GM18507 (cell line): ENCODE measurements at places on chromosomes 7 and 10.

DNA sequence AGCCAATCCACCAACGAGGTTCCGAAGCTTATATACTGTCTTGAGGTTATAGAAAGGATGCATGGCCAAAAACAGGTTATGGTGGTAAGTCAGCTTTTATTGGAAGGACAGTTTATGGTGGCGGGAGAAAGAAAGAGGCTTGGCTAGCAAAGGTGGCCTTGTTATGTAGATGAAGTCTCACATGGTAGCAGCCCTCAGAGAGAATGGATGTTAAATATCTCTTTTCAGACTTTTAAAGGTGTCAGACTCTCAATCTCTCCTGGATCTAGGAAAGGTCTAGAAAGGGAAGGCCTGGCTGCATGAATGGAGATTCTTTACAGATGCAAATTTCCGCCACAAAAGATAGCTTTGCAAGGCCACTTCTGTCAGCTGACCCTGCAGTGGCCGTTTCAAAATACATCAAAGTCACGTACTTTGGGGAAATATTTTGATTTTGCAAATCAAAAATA lies 333.8 kb downstream of the GALNT17 start:
- no peak for DNase-seq

- DNase-seq, result no peak
Measured at GRCh38 chr10:102781921-102782557, 38.3 kb downstream of the WBP1L start.

DNA sequence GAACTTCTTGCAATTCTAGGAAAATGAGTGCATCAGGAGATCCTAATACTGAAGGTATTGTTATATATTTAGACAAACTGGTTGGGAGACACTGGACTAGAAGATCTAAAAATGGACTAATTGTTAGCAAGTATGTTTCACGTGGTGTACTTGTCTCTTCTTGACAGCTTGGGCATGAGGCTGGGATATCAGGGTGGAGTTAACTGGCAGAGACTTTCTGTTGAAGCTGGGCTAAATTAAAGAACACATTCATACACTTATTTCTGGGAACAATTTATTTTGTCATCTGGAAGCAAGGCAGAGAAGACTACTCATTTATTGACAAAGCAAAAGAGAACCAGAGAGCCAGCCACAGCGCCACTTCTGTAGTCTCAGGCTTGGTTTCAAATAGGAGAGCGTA lies 25.9 kb downstream of the TYW1 start:
- no peak for DNase-seq

DNA sequence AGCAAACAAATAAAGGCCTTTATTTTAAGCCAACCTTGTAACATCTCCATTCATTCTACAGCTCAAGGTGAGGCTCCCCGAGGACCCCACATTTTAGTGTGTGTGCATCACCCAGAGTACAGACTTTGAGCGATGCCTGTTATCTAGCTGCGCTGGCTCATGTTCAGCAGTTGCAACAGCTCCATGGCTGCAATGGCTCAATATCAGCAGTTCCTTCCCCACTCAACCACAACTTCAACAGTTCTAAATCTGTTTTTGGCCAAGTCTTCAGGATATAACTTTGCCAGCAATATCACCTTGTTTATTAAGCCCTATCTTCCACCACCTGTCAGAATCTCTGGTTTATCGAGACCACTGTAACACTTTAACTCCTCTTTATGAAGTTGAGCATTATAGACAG lies 95.8 kb downstream of the WNT2 start:
- DNase-seq, result no peak

DNA sequence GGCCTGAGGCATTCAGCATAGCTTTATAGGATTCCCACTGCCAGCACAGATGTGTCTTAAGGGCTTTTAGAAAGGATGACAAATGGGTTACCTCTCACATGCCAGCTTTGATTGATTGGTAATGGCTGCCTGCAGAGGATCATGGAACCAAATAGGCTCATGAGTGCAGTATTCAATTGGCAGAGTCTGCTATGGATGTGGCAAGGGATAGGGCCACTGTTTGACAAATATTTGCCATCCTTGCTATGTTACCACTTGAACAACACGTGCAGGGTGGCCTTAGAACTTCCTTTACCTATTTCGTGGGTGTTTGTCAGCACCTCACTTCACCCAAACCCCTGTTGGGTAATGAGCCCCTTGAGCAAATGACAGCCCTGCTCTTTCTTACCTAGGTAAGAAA lies 139.2 kb downstream of the C10orf105 start:
- DNase-seq, result no peak

DNA sequence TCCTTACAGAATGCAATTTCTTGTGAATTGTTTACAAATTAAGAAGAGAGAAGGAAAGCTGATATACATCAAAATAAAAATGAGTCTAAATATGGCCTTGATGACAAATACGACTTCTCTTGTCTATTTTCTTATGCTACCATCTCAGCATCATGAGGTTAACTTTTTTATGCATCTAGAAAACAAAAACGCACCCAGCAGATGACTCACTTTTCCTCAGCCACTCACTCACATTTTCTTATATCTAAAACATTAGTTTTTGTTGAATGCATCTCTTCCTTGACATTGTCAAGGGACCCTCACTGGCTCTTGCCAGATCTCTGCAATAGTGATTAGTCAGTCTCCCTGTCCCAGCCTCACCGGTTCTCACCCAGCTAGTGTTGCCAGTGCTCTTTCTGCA lies 256.4 kb upstream of the SLC26A5 start:
- DNase-seq, result no peak

DNA sequence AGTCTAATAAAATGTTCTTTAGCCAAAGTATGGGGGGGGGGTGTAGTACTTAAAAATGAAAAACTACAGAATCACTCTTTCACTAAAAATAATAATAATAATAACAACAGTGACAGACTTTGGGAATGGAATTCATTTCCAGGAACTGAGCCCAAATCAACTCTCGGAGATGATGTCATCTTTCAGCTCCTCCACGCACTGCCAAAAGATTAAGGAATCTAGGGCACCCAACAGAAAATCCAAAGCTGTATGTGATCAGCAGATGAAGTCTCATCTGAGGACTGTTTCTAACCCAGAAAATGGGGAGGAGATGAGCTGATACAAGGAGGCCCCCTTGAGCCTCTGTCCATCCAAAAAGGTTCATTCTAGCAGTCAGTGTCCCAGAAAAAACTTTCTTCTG lies 54.5 kb downstream of the GRB10 start:
- DNase-seq, result no peak

GRCh38 chr10:84214046-84214572 lies 11.2 kb downstream of the LRIT2 start:
- no peak for DNase-seq

- no peak for DNase-seq
Measured at GRCh38 chr10:109934958-109935793, 11.9 kb upstream of the XPNPEP1 start.

DNA sequence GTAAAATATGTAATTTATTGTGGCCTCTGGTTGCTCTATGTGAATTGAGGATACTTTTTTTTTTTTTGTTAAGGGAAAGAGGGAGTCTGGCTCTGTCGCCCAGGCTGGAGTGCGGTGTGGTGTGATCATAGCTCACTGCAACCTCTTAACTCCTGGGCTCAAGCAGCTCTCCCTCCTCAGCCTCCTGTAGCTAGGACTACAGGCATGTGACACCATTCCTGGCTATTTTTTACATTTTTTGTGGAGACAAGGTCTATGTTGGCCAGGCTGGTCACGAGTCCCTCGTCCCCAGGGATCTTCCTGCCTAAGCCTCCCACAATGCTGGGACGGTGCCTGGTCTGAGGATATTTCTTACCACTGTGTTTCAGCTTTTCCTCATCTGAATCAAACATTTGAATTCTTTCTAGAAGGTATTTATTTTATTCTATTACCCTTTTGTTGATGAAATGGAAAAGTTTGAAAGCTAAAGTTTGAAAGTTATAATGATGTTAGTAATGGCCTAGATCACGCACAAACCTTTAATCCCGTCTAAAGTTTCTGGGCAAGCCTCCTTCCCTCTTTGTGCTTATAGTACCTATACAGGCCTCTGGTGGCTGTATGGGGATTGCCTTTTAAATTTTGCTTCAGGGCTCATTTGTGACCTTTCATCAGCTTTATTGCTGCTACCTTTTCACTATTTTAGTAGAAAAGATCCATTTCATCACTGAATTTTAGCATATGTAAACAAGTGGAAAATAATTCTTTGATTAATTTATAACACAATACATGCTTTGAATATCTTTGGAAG lies 2.0 kb downstream of the IFRD1 start:
- no peak for DNase-seq

DNA sequence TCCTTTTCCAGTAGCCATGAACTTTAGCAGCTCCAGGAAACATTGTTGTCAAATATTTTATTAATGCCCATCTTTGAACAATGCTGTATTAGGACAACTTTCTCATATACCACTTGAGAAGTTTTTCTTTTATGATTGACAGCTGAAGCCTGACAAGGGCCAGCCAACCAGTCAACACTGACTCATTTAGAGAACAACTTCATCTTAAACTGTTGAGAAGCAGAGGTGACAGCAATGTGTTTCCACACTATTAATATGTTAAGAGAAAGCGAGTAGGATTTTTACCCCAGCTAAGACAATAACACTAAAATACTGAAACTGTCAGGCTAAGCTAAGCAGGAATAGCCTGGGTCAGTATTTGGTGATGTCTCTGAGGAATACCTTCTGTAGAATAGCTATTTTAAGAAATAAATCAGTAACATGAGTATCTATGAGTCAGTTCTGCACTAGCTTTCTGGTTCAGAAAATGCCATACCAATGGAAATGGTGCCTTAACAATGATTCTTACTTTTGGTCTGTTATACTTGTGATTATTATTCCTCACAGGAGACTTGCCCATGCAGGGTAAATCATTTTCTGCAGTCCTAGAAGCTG lies 168.8 kb upstream of the POT1 start:
- no peak for DNase-seq

GRCh38 chr10:132515811-132516726 lies 21.5 kb upstream of the INPP5A start:
- DNase-seq, result no peak

GRCh38 chr7:40156988-40157387 lies 22.2 kb downstream of the SUGCT start:
- no peak for DNase-seq

DNA sequence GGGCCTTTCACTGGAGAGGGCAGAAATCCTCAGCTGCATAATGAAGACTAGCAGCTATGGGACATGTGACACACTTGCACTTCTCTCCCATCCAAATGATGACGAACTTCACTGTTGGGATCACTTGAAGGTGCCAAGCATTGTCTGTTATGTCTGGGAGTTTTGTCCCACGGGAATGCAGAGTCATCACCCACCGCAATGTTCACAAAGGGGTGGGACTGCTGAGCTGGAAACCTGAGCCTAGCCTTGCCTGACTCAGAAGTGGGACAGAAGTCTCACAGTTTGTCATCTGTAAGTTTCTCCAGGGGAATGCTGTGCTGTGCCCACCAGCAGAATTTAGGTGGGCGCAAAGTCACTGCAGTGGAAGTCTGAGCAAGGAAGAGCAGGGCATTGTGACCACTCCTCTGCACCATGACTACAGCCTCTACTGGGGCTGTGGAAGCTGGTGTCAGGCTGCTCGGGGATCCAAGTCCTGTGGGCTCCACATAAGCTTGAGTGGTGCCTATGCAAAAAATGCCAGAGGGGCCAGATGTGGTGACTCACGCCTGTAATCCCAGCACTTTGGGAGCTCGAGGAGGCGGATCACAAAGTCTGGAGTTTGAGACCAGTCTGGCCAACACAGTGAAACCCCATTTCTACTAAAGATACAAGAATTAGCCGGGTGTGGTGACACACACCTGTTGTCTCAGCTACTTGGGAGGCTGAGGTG lies 472.0 kb upstream of the CNTNAP2 start:
- DNase-seq, result no peak

GRCh38 chr10:110681023-110681681 lies 37.0 kb downstream of the RBM20 start:
- DNase-seq, result peak; percentile 17

DNA sequence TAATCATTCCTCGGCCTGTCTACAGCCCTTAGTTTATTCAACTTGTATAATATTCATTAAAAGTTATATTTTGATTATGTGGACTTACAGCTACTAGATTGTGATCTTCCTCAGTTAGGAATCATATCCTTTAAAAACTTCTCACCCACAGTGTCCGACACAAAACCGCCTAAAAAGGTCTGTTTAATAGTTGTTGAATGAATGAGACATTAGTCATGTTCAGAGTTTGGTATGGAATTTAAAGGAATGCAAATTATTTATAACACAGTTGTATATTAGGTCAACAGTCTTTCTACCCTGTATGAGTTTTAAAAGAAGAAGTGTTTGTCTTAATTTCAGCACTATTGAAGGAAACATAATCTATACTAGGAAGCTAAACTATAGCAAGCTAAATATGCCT lies 390.0 kb downstream of the ARL4A start:
- DNase-seq, result no peak

DNA sequence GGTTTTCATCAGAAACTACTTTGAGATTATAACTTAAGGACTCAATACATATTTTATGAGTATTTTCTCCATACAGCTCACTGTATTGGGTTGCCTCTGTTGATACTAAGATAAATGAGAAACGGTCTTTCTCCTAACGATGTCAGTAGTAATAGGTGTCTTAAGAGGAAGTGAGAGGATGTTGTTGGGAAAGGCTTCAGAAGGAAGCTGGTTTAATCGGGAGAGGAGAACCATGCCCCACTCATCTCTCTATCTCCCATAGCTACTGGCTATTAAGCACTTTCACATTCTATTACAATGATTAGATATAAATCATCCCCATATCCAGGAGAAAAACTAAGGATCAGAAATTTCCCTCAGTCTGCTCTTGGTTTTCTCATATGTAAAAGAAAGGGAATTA lies 2.0 kb downstream of the CLEC5A start:
- DNase-seq, result no peak

DNA sequence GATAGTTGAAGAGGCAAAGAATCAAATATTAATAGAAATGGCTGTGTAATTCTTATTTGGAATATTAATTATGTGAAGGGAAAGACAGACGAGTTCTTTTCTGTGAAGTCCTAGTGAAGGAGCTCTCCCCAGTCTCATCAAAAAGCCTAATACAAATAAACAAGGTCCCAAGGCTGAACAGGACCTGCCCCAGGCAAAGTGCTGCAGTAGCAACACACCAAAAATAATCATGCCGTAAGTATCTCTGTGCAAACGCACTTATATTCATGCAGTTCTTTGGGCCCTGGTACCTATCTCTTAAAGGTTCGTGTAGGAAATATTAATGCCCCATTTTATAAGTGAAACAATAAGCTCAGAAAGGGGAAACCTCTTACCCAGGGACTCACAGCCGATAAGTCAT lies 12.2 kb upstream of the CHST15 start:
- no peak for DNase-seq

- DNase-seq, result no peak
Measured at GRCh38 chr7:154916856-154917807, 85.8 kb downstream of the PAXIP1 start.

GRCh38 chr7:34430456-34430855 lies 227.6 kb upstream of the NPSR1 start:
- DNase-seq, result no peak
